ENCODE measurements at places on chromosomes 16 and 17.

GRCh38 chr16:83271970-83272575 lies 535.7 kb upstream of the HSBP1 start:
- DNase-seq: no peak

DNA sequence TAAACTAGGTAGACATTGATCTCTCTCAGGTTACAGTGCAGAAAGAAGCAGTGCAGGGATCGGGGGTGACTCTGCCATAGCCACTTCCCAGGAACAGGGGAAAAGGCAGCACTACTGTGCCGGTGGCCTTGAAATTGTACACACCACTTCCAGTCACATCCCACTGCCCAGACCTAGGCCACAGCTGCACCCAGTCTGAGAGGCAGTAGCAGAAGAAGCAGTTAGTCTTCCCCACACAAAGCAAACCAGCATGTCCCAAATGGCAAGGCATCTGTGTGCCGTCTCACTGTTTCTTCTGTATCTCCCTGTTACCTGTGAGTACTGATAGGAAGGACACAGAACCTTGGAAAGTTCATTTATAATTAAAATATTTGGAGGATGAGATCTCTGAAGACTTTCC lies 47.0 kb downstream of the TMC6 start:
- DNase-seq: no peak

GRCh38 chr17:21353326-21354010 lies 22.7 kb upstream of the KCNJ12 start:
- no peak for DNase-seq

DNA sequence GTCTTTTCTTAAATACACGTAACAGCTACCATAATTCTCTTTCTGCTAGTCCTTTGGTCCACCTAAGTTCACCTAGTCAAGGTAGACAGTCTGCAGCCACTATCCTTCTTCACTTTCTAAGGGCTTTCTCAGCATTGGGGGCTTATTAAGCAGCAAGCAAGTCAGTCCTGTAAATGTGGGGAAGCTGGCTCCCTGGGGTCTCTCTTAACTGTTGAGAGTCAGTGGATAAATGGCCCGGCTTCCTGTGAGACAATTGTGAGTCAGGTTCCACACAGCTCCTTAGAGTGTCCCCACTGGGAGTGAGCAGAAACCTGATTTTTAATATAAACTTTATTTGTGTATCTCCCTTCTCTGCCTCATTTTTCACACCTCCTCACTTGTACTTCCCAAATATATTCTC lies 132.1 kb downstream of the CDH13 start:
- DNase-seq: no peak

DNA sequence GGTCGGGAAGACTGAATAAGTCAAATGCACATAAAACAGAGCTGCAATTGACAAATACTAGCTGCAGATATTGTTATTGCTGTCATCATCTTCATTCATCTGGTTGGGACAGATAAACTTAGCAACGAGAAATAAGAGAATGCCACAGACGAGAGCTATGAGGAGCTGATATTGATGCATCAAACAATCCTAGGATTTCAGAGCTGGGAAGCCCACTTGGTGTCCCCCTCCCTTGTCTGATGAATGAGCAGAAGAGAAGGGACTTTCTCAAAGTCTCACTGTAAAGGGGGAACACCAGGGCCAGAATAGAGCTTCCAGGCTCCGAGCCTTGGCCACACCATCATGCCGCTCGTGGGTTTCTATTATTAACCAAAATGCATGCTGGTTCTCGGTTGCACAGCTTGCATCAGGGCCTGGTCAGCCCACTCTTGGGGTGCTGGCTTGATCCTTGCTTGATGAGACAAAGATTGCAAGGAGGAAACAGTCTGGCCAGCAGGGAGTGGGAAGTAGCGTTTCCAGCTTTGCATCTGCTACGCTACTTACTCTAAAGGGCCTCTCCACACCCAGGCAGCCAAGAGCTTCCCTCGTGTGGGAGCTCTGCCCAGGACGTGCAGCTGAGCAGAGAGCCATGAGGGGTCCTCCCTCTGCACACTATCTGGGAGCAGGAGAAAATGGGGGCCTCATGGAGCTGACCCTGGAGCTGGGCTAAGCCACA lies 28.4 kb upstream of the EMP2 start:
- DNase-seq: no peak

DNA sequence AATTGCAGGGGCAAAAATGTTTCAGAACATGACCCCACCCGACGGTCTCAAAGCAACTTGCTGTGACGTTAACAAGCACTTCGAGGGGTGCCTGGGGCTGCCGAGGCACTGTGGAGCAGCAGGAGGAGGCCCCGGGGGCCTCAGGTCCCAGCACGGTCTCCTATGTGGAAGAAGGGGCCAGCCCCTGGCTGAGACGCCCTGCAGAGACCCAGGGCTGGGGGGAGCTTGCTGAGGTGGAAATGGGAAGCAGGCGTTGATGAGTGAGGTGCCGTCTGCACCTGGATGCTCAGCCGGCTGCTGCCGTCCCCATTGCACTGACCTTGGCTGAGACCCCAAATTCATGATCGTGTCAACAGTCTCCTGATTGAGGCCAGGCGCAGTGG lies 46.5 kb downstream of the NT5M start:
- DNase-seq: no peak

DNA sequence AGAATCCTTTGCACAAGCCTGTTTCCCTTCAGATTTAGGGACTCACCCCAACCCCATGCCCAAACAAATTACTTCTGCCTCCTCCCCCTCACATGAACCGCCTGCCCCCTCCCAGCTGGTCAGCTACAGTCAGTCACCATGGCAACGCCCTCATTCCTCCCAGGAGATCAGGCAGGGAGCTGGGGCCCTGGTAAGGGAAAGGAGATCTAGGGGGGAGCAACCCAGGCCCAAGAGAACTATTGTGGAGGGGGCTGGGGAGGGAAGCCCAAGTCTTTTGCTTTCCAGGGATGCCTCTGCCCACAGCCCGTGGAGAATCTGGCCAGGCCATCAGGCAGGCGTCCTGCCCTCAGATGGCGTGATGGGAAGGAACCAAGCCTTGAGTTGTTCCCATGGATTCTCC lies 2.8 kb downstream of the FAM171A2 start:
- no peak for DNase-seq

DNA sequence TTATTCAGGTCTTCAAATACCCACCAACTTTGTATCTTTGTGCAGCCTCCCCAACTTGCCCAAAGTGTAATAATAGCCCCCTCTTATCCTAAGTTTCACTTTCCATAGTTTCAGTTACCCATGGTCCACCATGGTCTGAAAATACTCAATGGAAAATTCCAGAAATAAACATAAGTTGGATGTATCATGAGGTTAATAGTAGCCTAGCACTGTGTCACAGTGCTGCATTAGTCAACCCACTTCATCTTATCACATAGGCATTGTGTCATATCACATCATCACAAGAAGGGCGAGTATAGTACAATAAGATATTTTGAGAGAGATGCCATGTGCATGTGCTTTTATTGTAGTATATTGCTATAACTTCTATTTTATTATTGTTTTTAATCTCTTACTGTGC lies 21.9 kb downstream of the OMG start:
- no peak for DNase-seq

GRCh38 chr17:7479213-7480088 lies at the start of gene ZBTB4:
ZBTB4 (minus strand) TSS chr17:7479631; CDS start chr17:7466801, 12,830 bp downstream.
- DNase-seq: no peak

GRCh38 chr17:9886141-9886930 lies 18.7 kb downstream of the RCVRN start:
- no peak for DNase-seq

DNA sequence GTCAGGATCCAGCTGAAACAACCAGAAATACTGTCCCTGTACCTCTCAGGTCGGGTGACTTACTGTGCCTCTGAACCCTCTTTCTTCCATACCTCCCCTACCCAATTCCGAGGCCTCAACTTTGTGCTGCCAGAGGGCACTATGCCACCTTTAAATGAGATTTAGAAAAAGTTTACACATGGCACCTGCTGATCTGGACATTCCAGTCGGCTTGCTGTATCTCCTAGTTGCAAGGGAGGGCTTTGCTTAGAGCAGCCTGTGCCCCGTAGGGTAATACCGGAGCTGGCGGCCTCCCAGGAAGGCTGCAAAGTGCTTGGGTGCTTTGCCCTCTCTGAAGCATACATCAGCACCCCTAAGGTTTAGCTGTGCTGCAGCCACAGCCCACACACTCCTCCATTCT lies 306.0 kb upstream of the RBFOX1 start:
- DNase-seq: no peak

GRCh38 chr16:27195076-27195741 lies 8.1 kb upstream of the KDM8 start:
- no peak for DNase-seq

- no peak for DNase-seq
Observed at GRCh38 chr17:4559139-4559791, 1.1 kb downstream of the GGT6 start.
